ENCODE measurements at places on chromosomes 5 and 9. TPM values are rescaled to one million over a fixed set of nuclear protein-coding genes. Genes with fewer than 3 reads are reported as not detected.

CA9 gene
- total RNA-seq, result 0.56 TPM

GRCh38 chr5:148482697-148483462 is 99.1 kb downstream of the FBXO38 start:
- DNase-seq, result peak; percentile 34
- no peaks in the 10 kb centered on the region for H3K36me3 ChIP-seq
- H3K4me1 ChIP-seq, result no peaks in the 10 kb centered on the region
- no peak overlapping the region for H3K4me3 ChIP-seq
- peaks cover 15% of the 10 kb centered on the region for H3K27me3 ChIP-seq
- no peak overlapping the region for H3K27ac ChIP-seq

RASGEF1C gene
- total RNA-seq, result not detected

- peak; percentile 78 for DNase-seq
- peaks cover 12% of the 10 kb centered on the region for H3K4me1 ChIP-seq
- no peak overlapping the region for H3K27ac ChIP-seq
- no peak overlapping the region for H3K4me3 ChIP-seq
Measured at GRCh38 chr9:129160712-129161533, 17.1 kb downstream of the IER5L start.

TRAF1 gene
- total RNA-seq, result 3.9 TPM

DNA sequence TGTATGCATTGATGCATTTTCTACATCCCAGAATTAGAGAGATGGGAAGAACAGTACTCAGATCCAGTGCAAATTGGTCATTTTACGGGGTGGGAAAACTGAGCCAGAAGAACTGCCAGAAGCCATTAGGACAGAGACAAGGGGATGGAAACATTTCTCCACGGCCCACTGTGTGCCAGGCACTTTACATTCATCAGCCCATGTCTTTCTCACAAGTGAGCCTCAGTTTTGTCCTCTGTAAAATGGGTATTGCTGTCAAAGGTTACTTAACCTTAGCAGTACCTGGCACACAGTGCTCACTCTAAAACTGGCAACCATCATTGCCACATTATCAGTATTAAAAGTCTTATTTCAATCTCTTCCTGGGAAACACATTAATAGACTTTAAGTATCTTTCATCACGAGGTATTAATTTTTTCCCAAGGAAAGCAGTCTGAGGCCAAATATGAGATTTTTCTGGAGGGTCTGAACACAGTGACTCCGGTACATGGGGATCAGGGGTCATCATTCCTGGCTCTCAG is 5.2 kb downstream of the DUSP1 start:
- H3K4me1 ChIP-seq, result peaks cover 3% of the 10 kb centered on the region
- no peak overlapping the region for H3K4me3 ChIP-seq
- peak overlapping the region; percentile 45 for H3K27ac ChIP-seq
- peaks cover 28% of the 10 kb centered on the region for H3K36me3 ChIP-seq
- H3K27me3 ChIP-seq, result no peaks in the 10 kb centered on the region

GRCh38 chr5:151721812-151722391 is 35.2 kb upstream of the SPARC start:
- H3K4me1 ChIP-seq, result peaks cover 16% of the 10 kb centered on the region
- DNase-seq, result no peak
- H3K4me3 ChIP-seq, result no peak overlapping the region
- no peaks in the 10 kb centered on the region for H3K36me3 ChIP-seq
- H3K27me3 ChIP-seq, result no peaks in the 10 kb centered on the region
- H3K27ac ChIP-seq, result no peak overlapping the region

GRCh38 chr5:37721447-37721871 is 118.4 kb downstream of the GDNF start:
- H3K4me3 ChIP-seq, result no peak overlapping the region
- H3K27ac ChIP-seq, result no peak overlapping the region
- H3K4me1 ChIP-seq, result peaks cover 9% of the 10 kb centered on the region

GRCh38 chr5:146662229-146662628 is 146.2 kb upstream of the GPR151 start:
- no peaks in the 10 kb centered on the region for H3K4me1 ChIP-seq
- H3K36me3 ChIP-seq, result no peaks in the 10 kb centered on the region

GRCh38 chr5:80507663-80508062 is 19.8 kb downstream of the FAM151B start:
- H3K4me1 ChIP-seq, result no peaks in the 10 kb centered on the region
- H3K4me3 ChIP-seq, result no peak overlapping the region
- no peaks in the 10 kb centered on the region for H3K27me3 ChIP-seq
- no peak overlapping the region for H3K27ac ChIP-seq
- DNase-seq, result no peak

GRCh38 chr5:39580702-39581453 is 156.1 kb upstream of the DAB2 start:
- H3K27ac ChIP-seq, result no peak overlapping the region
- H3K4me3 ChIP-seq, result no peak overlapping the region
- no peaks in the 10 kb centered on the region for H3K36me3 ChIP-seq
- H3K27me3 ChIP-seq, result peaks cover 13% of the 10 kb centered on the region
- DNase-seq, result peak; percentile 37

DNA sequence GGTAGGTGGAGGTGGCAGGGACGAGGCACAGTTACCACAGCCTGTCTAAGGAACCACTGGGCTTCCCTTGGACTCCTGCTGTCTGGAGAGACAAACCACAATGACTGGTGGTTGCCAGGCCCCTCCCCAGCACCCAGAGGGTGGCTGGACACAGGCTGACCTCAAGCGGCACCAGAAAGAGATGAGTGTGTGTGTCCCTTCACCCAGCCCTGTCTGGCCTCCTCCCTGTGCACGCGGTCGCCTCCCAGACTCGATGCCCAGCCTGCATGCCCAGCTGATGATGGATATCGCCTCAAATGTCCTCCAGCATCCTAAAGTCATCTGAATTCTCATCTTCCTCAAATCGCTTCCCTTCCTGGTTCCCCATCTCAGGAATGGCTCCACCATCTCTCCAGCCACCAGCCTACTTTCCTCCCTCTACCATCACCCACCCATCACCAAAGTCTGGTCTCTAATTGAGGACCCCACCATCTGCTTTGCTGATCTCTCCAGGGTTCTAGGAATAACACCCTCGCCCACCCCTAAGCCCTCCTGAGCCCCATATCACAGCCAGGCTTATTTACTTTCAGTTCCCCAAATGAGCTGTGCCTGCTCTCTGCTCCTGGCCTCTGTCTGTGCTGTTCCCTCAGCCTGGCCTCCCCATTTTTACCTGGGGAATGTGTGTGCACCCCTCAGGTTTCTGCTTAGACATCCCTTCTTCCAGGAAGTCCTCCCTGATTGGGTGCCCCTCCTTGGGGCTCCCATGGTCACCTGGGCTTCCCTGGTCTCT is 52.5 kb upstream of the GGTA1 start:
- peaks cover 3% of the 10 kb centered on the region for H3K4me1 ChIP-seq
- no peak for DNase-seq
- no peak overlapping the region for H3K4me3 ChIP-seq
- no peaks in the 10 kb centered on the region for H3K36me3 ChIP-seq
- peaks cover 24% of the 10 kb centered on the region for H3K27me3 ChIP-seq
- no peak overlapping the region for H3K27ac ChIP-seq

DNA sequence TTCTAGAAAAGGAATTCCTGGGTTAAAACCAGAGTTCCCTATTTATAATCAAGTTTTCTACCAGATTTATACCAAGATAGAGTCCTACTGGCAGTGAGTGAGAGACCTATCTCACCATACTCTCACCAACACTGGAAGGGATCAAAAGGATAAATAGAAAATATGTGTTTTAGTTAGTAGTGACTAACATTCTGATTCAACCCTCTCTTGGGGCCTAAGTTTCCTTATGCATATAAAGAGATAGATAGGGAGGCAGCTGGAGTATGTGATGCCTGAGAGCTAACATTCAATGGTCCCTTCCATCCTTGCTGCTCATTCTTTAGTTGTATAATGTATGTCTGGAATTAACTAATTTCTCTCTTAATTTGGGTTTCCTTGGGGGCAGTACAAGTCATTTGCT is 32.0 kb downstream of the CKMT2 start:
- H3K27ac ChIP-seq, result no peak overlapping the region
- DNase-seq, result peak; percentile 66
- no peak overlapping the region for H3K4me3 ChIP-seq
- no peaks in the 10 kb centered on the region for H3K27me3 ChIP-seq
- H3K4me1 ChIP-seq, result peaks cover 8% of the 10 kb centered on the region
- no peaks in the 10 kb centered on the region for H3K36me3 ChIP-seq

- no peaks in the 10 kb centered on the region for H3K27me3 ChIP-seq
- no peak overlapping the region for H3K27ac ChIP-seq
- H3K36me3 ChIP-seq, result no peaks in the 10 kb centered on the region
- no peak overlapping the region for H3K4me3 ChIP-seq
- no peak for DNase-seq
Measured at GRCh38 chr5:66129144-66129543, 15.0 kb upstream of the SREK1 start.

GRCh38 chr9:129145841-129146292 is 32.2 kb downstream of the IER5L start:
- H3K4me3 ChIP-seq, result no peak overlapping the region
- peaks cover 30% of the 10 kb centered on the region for H3K36me3 ChIP-seq
- H3K27me3 ChIP-seq, result no peaks in the 10 kb centered on the region
- H3K4me1 ChIP-seq, result peaks cover 47% of the 10 kb centered on the region
- H3K27ac ChIP-seq, result peak overlapping the region; percentile 94

ERCC8 gene
- total RNA-seq, result 36.7 TPM

Measured in IMR-90 (cell line).